ENCODE measurements at places on chromosomes 2 and 18.

- DNase-seq, result no peak
Measured at GRCh38 chr2:231930593-231931281, 4.5 kb upstream of the NPPC start.

GRCh38 chr2:171365232-171365631, 68.6 kb downstream of the METTL8 start:
- DNase-seq, result no peak

- DNase-seq, result no peak
Measured at GRCh38 chr2:188367164-188367563, 75.5 kb downstream of the GULP1 start.

- DNase-seq, result no peak
Measured at GRCh38 chr2:235534678-235535422, 41.0 kb downstream of the AGAP1 start.

- DNase-seq, result no peak
Measured at GRCh38 chr2:50480507-50480906, 551.4 kb downstream of the NRXN1 start.

DNA sequence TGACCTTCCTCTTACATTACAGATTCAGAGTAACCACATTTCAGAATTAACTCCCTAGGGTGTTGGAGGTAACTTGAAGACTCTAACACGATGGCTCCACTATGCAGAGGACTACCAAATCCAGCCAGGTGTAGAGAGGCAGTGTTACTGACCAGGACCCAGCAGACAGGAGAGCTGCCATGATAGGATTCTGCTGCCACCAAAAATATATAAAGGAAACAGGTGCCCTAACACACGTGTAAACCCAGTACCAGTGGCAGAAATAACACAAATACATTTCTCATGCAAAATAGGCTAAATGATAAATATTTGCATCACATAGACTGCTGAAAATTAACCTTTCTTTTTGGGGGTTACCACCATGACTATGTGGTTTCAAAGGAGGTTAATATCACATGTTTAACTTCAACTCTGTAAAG, 7.0 kb downstream of the ZBTB14 start:
- no peak for DNase-seq

- no peak for DNase-seq
Measured at GRCh38 chr2:190596993-190597392, 51.9 kb upstream of the NAB1 start.

Measured in substantia nigra (tissue), 51 donors.